ENCODE measurements at places on chromosomes 16 and 17.

DNA sequence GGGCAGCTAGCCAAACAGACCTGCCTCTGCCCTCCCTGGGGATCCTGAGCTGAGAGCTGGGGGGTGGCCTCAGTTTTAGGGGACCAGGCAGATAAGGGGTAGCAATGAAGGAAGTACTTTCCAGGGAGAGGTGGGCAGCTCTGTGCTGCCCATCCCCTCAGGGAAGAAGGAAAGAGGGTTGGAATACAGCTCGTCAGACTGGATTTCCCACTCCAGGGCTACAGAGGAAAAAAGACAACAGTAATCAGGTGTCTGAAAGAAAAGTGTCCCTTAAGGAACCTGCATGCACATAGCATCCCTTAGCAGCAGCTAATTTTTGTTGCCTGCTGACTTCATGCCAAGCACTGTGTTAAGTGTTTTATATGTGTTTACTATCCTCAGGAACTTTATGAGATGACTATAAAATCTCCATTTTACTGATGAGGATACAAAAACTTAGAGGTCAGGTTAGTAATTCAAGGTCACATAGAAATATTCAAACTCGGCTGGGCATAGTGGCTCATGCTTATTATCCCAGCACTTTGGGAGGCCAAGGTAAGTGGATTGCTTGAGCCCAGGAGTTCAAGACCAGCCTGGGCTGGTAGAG, 3.2 kb upstream of the MRPL58 start:
- no peak for DNase-seq

- no peak for DNase-seq
Observed at GRCh38 chr17:8444494-8444893, 8.8 kb downstream of the NDEL1 start.

DNA sequence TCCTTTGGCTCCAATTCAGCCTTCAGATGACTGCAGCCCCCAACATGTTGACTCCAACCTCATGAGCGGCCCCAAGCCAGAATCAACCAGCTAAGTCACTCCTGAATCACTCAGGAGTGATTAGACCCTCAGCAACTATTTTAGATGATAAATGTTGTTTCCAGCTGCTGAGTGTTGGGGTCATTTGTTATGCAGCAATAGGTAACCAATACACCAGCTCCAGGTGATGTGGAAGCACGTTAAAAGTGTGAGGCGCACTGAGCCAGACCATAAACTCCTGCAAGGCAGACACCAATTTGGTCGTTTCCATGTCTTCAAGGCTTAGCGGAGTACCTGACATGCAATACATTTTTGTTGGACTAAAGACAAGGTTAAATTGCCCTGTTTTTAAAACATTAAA, 17.5 kb downstream of the COQ7 start:
- DNase-seq = no peak

DNA sequence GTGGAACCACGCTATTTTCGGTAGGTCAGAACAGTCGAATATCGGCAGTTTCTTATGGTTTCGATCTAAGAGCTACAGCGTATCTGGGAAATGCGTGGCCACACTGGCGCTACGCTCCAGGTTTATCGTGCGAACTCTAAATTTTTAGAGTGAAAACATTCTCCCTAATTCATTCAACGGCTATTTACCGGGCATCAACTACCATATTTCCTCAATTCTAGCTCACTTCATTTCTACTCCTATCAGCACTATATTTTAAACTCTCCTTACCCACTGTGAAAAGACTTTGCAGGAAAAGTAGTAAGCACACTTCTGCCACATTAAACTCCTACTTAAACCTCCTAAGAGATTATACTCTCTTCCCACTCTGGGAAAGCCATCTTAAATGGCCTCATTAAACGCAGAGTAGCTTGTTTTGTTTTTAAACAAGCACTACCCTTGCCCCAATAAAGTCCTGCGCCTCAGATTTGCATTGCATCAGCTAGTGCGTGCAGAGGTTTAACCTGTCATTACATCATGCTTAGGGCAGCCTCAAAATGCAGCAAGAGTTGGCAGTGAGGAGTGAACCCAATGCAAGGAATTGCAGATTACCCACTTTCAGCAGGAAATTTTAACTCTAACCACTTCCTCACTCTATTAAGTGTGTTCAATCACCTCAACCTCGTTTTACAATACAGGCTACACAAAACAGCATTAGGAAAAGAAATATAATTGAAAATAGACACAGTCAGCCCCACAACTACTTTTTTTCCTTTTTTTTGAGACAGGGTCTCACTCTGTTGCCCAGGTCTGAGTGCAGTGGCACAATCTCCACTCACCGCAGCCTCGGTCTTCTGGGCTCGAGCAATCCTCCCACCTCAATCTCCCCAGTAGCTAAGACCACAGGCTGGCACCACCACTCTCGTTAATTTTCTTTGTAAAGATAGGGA, 18.8 kb downstream of the SIAH1 start:
- no peak for DNase-seq

GRCh38 chr17:10051112-10051511, 146.0 kb upstream of the RCVRN start:
- DNase-seq = no peak

- peak; percentile 48 for DNase-seq
Observed at GRCh38 chr16:71479420-71479819, 9.7 kb downstream of the ZNF19 start.

DNA sequence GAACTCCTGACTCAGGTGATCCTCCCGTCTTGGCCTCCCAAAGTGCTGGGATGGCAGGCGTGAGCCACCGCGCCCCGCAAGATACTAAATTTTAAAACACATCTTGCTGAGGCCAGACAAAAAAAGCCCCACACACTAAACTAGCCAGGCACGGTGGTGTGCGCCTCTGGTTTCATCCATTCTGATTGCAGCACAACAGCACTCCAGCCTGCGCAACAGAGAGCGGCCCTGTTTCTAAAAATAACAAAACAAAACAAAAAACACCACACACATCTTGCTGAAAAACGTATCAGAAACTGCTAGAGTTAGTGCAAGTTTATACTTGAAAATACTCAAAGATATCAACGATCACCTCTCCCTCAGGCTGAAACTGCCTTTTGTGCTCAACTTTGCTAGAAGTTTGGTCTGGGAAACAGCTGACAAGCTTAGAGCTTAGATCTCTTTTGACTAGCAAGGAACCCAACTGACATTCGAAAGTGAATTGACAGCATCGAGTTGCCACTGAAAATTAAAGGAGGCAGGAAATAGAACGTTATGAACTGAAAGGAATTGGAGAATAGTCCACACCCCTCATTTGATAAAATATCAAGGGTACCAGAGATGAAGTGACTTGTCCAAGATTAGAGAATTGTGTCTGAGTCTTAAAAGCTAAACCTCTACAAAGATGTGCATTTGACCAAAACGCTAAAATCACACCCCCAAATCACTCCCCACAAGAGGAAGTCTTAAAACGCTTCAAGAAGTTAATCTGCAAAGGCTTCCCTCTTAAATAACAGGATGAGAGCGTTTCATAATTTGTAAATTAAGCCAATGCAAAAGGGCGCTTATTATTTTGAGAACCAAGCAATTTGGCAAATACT, 908 bp downstream of the COG4 start:
- no peak for DNase-seq
